T-helper 17 cell (primary cell): ENCODE measurements at places on chromosomes 2 and 18. TPM values are rescaled to one million over a fixed set of nuclear protein-coding genes. Genes with fewer than 3 reads are reported as not detected.

DNA sequence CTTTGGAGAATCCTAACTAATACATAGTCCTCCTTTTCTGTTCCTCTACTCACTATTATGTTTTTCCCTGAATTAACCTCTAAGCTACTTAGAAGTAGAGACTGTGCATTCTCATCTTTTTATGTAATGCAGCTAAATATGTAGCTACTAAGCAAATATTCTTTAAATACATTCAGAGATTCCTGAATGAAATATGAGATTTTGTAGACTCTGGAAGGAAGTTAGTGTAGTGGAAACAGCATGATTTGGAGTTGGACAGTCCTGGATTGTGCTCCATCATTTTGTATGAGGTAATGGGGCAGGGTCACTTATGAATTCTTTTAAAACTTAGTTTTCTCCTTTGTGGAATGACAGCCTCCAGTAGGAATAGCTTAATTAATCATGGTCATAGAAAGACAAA, 24.7 kb upstream of the NT5C1B start:
- H3K27ac ChIP-seq, result no peak overlapping the region
- no peak overlapping the region for H3K4me3 ChIP-seq
- no peaks in the 10 kb centered on the region for H3K27me3 ChIP-seq
- no peaks in the 10 kb centered on the region for H3K4me1 ChIP-seq
- H3K36me3 ChIP-seq, result no peaks in the 10 kb centered on the region

DNA sequence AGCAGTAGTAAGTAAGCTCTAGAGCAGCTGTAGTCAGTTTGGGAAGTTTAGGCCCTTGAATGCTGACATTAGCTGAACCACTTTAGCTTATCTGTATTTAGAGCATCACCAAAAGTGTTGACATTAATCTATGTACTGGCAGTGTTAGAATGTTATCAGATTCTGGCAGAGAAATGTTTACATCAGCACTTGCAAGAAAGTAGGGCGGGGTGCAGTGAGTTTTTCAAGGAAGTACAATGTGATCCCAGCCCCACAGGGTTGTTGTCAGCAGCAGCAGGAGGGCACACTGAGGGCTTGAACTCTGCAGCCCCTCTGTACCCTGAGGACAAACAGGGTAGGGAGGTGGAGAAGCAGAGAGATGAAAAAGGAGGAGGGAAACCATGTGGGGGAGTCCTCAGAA, 35.5 kb upstream of the RMP24 start:
- no peak overlapping the region for H3K27ac ChIP-seq
- H3K27me3 ChIP-seq, result peaks cover 15% of the 10 kb centered on the region
- no peak overlapping the region for H3K4me3 ChIP-seq
- no peaks in the 10 kb centered on the region for H3K36me3 ChIP-seq
- no peaks in the 10 kb centered on the region for H3K4me1 ChIP-seq

- peaks cover 21% of the 10 kb centered on the region for H3K4me1 ChIP-seq
- H3K27ac ChIP-seq, result no peak overlapping the region
- H3K27me3 ChIP-seq, result peaks cover 41% of the 10 kb centered on the region
- no peak overlapping the region for H3K4me3 ChIP-seq
- peaks cover 8% of the 10 kb centered on the region for H3K36me3 ChIP-seq
- DNase-seq, result no peak
Measured at GRCh38 chr18:74396171-74397169, 60.6 kb downstream of the DIPK1C start.

DNA sequence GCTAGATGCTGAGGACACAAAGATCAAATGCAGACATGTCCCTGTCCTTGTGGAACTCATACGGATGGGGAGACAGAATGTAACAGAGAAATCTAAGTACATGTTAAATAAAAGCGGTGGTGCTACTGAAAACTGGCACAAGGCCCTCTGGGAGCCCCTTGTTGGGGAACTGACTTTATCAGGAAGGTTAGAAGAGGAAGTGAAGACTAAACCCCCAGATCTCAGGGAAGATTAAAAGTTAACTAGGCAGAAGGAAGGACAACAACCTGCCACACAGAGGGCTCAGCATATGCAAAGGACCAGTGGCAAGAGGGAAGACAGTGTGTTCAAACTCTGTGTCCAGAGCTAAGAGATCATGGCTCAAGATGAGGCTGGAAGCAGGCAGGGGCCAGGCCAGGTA, 4.8 kb downstream of the CACNB4 start:
- H3K36me3 ChIP-seq, result peaks cover 6% of the 10 kb centered on the region
- H3K27ac ChIP-seq, result no peak overlapping the region
- peaks cover 9% of the 10 kb centered on the region for H3K4me1 ChIP-seq
- H3K4me3 ChIP-seq, result no peak overlapping the region
- peaks cover 22% of the 10 kb centered on the region for H3K27me3 ChIP-seq

GRCh38 chr2:179129574-179130238, 79.8 kb upstream of the CCDC141 start:
- H3K36me3 ChIP-seq, result no peaks in the 10 kb centered on the region
- H3K4me1 ChIP-seq, result peaks cover 2% of the 10 kb centered on the region
- DNase-seq, result no peak
- H3K4me3 ChIP-seq, result no peak overlapping the region

DNA sequence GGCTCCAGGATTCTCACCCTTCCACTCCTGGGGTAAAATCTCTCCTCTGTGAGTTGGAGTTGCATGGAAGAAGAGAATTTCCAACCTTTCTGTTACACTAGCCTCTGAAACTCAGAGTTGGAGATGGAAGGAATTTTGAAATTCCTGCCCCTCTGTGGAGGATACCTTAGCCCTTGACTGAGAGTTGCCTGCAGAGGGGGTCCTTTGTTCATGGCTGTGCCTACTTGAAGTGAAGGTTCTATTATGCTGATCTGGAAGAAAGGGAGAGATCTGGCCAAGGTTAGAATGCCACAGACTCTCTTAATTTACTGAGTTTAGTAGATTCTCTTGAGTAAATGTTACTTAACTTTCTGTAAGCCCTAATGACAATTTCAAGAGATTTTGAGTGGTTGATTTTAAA, 626.6 kb upstream of the GYPC start:
- DNase-seq, result no peak
- H3K36me3 ChIP-seq, result no peaks in the 10 kb centered on the region
- no peak overlapping the region for H3K4me3 ChIP-seq
- H3K27me3 ChIP-seq, result no peaks in the 10 kb centered on the region
- H3K27ac ChIP-seq, result no peak overlapping the region
- H3K4me1 ChIP-seq, result no peaks in the 10 kb centered on the region

- no peaks in the 10 kb centered on the region for H3K27me3 ChIP-seq
- H3K36me3 ChIP-seq, result no peaks in the 10 kb centered on the region
- H3K4me3 ChIP-seq, result no peak overlapping the region
- H3K27ac ChIP-seq, result no peak overlapping the region
Measured at GRCh38 chr2:24820175-24820513, 26.9 kb downstream of the CENPO start.

- H3K27ac ChIP-seq, result peak overlapping the region; percentile 98
- no peak for DNase-seq
- H3K27me3 ChIP-seq, result no peaks in the 10 kb centered on the region
- H3K4me1 ChIP-seq, result peaks cover 62% of the 10 kb centered on the region
Measured at GRCh38 chr18:77056344-77057005, 76.1 kb downstream of the MBP start.

GRCh38 chr2:225584796-225585195, 185.3 kb downstream of the NYAP2 start:
- no peaks in the 10 kb centered on the region for H3K4me1 ChIP-seq
- DNase-seq, result no peak
- peaks cover 21% of the 10 kb centered on the region for H3K27me3 ChIP-seq
- H3K36me3 ChIP-seq, result peaks cover 2% of the 10 kb centered on the region

DNA sequence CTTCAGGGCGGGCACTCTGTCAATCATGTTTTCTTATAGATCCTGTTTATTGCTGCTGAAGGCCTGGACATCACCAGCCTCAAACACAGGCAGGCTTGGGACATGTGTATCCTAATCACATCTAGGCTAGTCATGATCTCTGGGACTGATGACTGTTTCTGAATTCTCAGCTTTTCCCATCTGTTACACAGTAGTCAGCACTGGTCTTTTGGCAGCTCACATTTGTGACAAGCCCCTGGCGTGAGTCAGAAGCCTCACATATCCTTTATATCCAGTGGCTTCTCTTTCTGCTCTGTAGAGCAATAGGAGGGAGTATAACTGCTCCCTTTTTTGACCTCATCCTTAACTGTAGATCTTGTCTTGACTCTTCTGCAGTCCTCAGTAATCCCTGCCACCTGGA, 4.5 kb downstream of the SEMA4F start:
- H3K4me1 ChIP-seq, result peaks cover 22% of the 10 kb centered on the region
- H3K27me3 ChIP-seq, result no peaks in the 10 kb centered on the region
- no peak overlapping the region for H3K27ac ChIP-seq
- no peak overlapping the region for H3K4me3 ChIP-seq
- DNase-seq, result no peak

GRCh38 chr2:191152482-191153240, 1.9 kb upstream of the STAT4 start:
- no peaks in the 10 kb centered on the region for H3K27me3 ChIP-seq
- H3K36me3 ChIP-seq, result peaks cover 3% of the 10 kb centered on the region
- peak overlapping the region; percentile 98 for H3K27ac ChIP-seq
- peaks cover 24% of the 10 kb centered on the region for H3K4me1 ChIP-seq

DNA sequence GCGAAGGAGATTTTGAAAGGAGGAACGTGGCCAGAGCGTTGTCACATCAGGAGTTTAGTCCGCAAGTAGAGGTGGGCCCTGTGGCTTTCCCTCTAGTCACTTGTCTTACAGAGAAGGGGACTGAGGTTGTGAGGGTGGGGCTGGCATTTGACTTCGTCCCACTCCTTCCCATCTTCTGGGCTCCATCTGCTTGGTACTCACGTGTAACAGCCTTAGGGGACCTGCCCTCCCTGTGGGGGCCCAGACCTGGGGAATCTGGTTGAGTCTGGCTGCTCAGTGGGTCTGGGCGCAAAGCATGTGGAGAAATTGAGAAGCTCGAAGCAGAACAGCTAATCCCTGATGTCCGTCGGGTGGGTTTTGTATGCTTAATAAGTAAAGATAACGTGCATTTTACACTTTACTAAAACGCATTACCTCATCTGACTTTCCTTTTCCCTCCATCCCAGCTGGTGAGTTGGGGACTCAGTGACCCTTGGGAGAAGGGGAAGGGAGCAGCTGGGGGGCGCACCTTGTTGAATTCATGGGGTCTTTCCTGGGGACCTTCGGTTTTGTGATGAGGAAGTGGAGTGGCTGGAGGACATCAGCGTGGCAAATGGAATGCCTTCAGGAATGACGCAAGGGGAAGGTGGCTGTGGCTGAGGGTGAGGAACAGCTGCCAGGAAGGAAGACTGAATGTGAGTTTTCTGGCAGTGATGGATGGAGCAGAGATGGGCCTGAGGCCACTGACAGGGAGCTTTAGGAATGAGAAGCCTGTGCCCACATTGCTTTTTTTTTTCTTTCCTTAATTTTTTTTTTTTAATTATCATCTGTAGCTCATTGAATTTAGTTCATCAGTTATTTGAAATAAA, 44.8 kb downstream of the ASAP2 start:
- no peak overlapping the region for H3K27ac ChIP-seq
- H3K4me3 ChIP-seq, result no peak overlapping the region
- peaks cover 70% of the 10 kb centered on the region for H3K27me3 ChIP-seq
- H3K36me3 ChIP-seq, result no peaks in the 10 kb centered on the region
- H3K4me1 ChIP-seq, result no peaks in the 10 kb centered on the region

- no peaks in the 10 kb centered on the region for H3K36me3 ChIP-seq
- peak; percentile 63 for DNase-seq
- H3K4me1 ChIP-seq, result no peaks in the 10 kb centered on the region
- no peak overlapping the region for H3K27ac ChIP-seq
- H3K27me3 ChIP-seq, result peaks cover 41% of the 10 kb centered on the region
Measured at GRCh38 chr2:219029829-219030165, 11.5 kb downstream of the CFAP65 start.

- H3K27me3 ChIP-seq, result no peaks in the 10 kb centered on the region
- H3K4me1 ChIP-seq, result peaks cover 7% of the 10 kb centered on the region
- peak overlapping the region; percentile 79 for H3K27ac ChIP-seq
- no peak for DNase-seq
- H3K4me3 ChIP-seq, result peak overlapping the region; percentile 33
- H3K36me3 ChIP-seq, result peaks cover 3% of the 10 kb centered on the region
Measured at GRCh38 chr2:85642725-85643124, 25.3 kb downstream of the SFTPB start.

DNA sequence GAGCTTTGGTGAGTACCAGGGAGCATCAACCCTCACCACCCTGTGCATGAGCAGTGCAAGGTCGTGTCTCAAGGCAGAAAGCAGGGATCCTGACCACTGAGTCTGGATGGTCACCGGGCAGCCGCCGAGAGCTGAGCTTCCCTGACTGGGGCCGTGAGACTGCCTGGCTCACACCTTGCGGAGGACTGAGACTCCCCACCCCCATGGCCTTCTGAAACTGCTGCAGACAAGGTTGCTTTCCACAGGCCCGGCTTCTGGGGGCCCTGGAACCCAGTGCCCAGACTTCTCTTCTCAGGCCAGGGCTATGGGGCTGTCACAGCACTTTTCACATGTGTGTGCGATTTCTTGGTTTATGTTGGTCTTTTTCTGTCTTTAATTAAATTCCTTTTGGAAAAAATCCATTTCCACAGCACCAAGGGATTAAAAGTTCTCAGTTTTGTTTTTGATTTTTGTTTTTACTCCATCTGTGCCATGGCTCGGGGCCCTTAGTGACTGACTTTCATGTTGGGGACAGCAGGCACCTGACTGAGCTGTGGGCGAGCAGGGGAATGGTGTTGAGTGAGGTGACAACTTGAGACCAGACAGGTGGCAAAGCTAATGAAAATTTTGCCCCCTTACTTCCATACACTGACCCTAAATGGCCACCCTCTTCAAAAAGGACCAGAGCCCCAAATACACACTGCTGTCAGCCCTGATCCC, 297.9 kb downstream of the CYP26B1 start:
- H3K4me3 ChIP-seq, result no peak overlapping the region
- H3K27me3 ChIP-seq, result peaks cover 11% of the 10 kb centered on the region
- H3K36me3 ChIP-seq, result no peaks in the 10 kb centered on the region
- H3K27ac ChIP-seq, result no peak overlapping the region
- DNase-seq, result no peak
- no peaks in the 10 kb centered on the region for H3K4me1 ChIP-seq

GRCh38 chr18:34901299-34901698, 139.9 kb upstream of the MAPRE2 start:
- no peak overlapping the region for H3K27ac ChIP-seq
- H3K4me3 ChIP-seq, result no peak overlapping the region
- H3K36me3 ChIP-seq, result no peaks in the 10 kb centered on the region

GRCh38 chr2:162422894-162423293, 79.0 kb downstream of the GCA start:
- H3K27ac ChIP-seq, result no peak overlapping the region
- no peak overlapping the region for H3K4me3 ChIP-seq
- H3K4me1 ChIP-seq, result no peaks in the 10 kb centered on the region
- H3K27me3 ChIP-seq, result peaks cover 34% of the 10 kb centered on the region

- H3K4me3 ChIP-seq, result no peak overlapping the region
- no peak overlapping the region for H3K27ac ChIP-seq
- H3K27me3 ChIP-seq, result no peaks in the 10 kb centered on the region
- H3K4me1 ChIP-seq, result no peaks in the 10 kb centered on the region
Measured at GRCh38 chr2:210938228-210938627, 381.8 kb downstream of the CPS1 start.

GRCh38 chr2:1750933-1751766, 6.8 kb upstream of the PXDN start:
- peaks cover 50% of the 10 kb centered on the region for H3K27me3 ChIP-seq
- no peak for DNase-seq
- H3K27ac ChIP-seq, result no peak overlapping the region
- no peak overlapping the region for H3K4me3 ChIP-seq
- H3K36me3 ChIP-seq, result no peaks in the 10 kb centered on the region

The KLHL41 gene
- total RNA-seq, result not detected

The SLC8A1 gene
- total RNA-seq, result 0.26 TPM

The DQX1 gene
- total RNA-seq, result 0.23 TPM
